ENCODE measurements at places on chromosomes 5 and 9. TPM values are rescaled to one million over a fixed set of nuclear protein-coding genes. Genes with fewer than 3 reads are reported as not detected.

DNA sequence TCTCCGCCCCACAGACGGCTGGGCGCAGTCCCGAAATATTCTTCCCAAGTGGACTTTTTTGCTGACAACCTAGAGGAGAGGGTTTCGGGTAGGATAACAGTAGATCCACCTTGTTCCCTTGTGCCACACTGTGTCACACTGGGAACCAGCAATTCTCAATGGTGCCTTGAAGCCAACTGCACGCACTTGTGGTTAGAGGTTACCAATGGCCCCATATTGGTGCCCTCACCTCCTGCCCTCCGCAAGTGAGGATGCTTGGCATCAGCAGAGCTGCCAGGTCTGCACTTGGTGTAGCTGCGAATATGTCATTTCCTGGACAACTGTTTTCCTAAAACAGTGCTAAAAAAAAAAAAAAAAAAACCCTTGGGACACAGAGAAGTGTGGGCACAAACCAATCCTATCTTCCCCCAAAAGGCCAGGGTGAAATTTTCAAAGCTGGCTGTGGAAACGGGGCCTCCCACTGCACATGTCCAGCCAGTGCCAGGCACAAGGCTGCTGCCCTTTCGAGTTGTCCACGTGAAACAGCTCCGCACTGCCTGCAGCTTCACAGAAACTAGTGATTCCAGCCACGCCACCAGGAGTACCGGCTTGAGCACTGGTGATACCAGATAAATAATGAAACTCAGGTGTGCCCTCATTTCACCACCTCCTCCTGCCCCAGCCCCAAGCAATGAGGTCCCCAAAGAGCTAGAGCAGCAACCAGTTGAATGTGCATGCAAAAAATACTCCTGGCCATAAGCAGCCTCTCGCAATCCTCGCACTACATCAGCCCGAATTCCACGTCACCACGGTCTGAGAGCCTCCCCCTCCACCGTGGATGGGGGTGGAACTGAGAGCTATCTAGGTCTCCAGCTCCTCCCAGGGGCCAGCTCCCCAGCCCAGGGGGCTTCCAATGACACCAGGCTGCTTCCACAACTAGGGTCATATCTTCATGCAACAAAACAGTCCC is 51.2 kb downstream of the USP20 start:
- peak; percentile 59 for DNase-seq

Gene TMC1
- not detected for total RNA-seq

GRCh38 chr5:154972476-154973080 is 31.7 kb downstream of the MRPL22 start:
- no peak for DNase-seq

GRCh38 chr9:69299315-69299714 is 25.7 kb upstream of the ENTREP1 start:
- no peak for DNase-seq

- no peak for DNase-seq
These were observed 102.1 kb upstream of the SSBP2 start for GRCh38 chr5:81853030-81853357.

Gene HAND1
- not detected for total RNA-seq

DNA sequence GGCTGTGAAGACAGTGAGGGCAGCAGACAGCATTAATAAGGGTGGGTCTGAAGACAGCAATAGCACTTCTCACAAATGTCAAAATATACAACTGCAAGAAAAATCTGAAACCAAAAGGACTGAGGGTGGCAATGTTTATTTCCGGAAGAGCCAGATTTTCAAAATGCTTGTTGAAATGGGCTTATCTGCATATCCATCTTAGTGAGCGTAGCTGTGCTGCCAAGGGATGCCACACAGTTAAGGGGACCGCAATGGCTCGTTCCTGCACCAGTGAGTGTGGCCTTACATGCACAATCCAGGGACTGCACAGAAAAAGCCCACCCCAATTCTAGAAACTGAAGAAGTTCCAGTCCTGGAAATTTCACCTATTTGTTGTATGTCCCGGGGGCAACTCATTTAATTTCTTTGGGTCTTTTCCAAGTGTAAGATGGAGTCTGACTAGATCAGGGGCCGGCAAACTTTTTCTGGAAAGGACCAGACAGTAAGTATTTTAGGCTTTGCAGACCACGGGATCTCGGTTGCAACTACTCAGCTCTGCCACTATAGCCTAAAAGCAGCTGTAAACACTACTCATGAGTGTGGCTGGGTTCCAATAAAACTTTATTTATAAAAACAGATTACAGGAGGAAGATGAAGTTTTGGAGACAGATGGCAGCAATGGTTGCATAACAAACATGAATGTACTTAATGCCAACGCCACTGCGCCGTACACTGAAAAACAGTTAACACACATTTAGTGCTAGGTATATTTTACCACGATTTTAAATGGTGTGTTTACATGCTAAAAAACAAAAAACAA is 154.1 kb downstream of the MYO10 start:
- no peak for DNase-seq

DNA sequence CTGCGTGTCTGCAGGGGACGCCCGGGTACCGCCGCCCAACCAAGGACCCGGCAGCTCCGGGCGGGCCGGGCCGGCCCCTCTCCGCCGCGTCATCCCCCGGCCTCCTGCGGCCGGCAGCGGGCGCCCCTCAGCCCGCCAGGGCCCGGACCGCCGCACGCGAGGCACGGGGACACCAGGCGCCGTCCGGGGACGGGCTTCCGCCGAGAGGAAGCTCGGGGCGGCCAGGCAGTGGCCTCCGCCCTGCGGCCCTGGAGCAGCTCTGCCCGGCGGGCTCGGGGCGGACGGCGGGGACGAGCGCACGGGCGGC is 373 bp downstream of the FBXW5 start:
- DNase-seq, result no peak

Gene ADGRD2
- total RNA-seq, result not detected

Gene SETD9
- total RNA-seq, result 14.9 TPM

Gene NUP214
- 80.7 TPM for total RNA-seq

Gene JAKMIP2
- 1.1 TPM for total RNA-seq

- DNase-seq, result no peak
These were observed 15.1 kb downstream of the GLT6D1 start for GRCh38 chr9:135624282-135624681.

GRCh38 chr5:84729326-84729725 is 344.6 kb upstream of the EDIL3 start:
- DNase-seq, result no peak

DNA sequence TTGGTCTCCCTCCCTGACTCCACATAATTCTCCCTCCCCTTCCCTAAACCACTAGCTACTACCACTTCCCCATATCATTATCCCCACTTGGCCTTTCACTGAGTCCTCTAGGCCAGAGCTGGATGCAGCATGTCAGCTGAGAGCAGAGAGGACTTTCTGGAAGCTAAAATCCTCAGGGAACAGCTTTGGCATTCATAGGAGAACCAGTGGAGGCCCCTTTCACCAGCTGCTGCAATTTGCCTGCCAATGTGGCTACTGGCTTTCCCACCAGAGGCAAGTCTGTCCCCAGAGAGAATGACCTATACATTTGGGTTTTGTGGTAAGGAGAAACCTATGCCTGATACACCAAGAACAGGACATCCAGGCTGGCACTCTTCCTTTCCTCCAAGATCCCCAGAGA is 14.4 kb downstream of the FAM219A start:
- no peak for DNase-seq

Gene SPATA6L
- not detected for total RNA-seq

Gene AOPEP
- 22.5 TPM for total RNA-seq

- DNase-seq, result no peak
These were observed 2055.1 kb upstream of the WWC1 start for GRCh38 chr5:166236327-166236726.

DNA sequence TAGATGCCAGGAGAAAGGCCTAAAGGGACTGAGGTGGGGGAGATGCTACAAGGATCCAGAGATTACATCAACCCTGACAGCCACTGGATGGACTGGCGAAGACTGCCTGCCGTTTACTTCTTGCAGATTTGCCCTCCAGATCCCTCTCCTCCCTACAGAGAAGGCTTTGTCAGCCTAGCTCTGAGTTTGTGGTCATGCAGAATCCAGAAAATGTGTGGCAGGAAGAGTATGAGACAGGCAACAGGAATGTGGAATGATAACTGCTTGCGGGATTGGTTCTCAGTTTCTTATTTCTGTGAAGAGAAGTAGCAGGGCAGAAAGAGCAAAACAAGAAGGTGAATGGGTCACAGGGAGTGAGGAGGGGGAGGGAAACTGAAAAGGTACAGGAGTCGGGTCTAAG is 129.6 kb downstream of the TLE1 start:
- DNase-seq, result no peak

- no peak for DNase-seq
These were observed 282.8 kb upstream of the TNC start for GRCh38 chr9:115400796-115401195.

Gene ZFR
- 70.8 TPM for total RNA-seq

Gene HAUS6
- total RNA-seq, result 31.9 TPM

Gene RALGPS1
- 1.8 TPM for total RNA-seq

GRCh38 chr5:37355161-37355560 is 15.7 kb downstream of the NUP155 start:
- DNase-seq, result no peak

Gene SCGB3A2
- not detected for total RNA-seq

DNA sequence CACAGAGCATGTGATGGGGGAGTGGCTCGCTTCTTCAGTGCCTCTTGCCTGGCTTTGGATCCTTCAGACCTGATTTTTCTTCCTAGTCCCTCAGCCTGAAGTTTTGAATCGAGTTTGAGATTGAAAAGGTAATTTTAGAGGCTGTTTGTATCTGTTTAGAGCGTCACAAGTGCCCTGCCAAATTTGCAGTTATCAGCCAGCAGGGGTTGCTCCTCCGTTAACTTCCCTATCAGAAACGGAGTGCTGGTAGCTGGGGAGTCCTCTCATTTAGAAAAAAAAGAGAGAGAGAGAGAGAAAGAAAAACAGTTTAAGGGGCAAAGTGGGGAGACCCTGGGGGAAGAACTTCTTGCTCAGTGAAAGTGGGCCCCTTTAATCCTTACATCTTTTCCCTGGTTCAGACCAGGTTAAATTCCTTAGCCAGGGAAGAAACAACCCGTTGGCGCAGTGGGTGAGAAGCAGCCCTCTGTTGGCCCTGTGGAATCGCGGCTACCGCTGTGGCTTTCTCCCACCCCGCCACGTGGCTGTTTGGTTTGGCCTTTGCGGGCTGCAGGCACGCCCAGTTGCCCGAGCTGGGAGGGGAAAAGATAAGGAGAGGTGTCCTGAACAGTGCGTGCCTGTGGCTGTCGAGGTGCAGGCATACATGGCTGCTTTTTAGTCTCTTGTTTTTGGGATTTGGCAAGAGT is 576.7 kb upstream of the ACO1 start:
- DNase-seq, result no peak

DNA sequence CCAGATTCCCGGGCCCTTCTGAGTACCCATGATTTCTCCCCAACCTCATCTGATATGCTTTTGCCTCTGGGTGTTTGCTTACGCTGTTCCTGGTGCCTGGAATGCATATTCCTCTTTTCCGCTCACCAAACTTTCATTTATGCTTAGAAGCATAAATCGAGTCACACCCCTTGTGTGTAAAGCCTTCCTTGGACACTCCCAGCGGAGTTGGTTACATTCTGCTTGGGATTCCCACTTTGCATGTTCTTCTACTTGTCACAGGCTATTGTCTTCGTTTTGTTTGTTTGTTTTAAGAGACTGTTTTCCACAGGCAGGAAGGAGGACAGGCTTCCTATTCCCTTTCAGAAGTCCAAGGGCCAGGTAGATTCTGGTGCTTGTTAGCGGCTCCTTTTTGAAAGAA is 76.5 kb downstream of the SEC61B start:
- no peak for DNase-seq

Gene KCNV2
- total RNA-seq, result not detected

DNA sequence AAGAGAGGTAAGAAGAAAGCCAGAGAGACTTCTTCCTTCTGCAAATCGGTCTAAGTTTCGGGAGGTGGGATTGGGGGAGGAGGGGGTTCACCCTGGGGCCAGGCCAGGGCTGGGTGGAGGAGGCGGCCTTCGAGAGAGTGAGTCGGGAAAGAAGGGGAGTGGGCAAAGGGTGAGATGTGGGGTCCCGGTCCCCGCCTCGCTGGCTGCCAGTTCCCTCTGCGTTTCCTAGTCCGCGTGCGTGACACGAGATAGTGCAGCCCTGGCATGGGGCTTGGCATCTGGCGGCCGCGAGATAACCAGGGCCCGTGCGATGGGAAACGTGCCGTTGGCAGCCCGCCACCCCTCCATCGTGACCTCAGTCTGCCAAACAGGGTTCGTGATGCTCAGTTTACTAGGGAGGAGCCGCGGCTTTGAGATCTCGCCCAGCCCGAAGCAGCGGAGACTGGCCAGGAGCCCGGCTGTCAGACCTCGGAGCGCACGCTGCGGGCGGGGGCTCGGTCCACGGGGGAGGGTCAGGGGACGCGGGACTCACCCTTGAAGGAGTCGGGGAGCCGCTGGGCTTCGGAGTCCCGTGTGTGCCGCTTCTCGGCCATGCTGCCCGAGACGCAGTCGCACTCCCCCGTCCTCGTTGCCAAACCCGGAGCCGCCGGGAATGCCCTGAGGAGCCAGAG is at the start of gene STOM:
Gene STOM (minus strand): TSS at position 656 of the 671 bp plus-strand sequence. CDS start 63 bp downstream, at position 593.
- DNase-seq, result no peak

DNA sequence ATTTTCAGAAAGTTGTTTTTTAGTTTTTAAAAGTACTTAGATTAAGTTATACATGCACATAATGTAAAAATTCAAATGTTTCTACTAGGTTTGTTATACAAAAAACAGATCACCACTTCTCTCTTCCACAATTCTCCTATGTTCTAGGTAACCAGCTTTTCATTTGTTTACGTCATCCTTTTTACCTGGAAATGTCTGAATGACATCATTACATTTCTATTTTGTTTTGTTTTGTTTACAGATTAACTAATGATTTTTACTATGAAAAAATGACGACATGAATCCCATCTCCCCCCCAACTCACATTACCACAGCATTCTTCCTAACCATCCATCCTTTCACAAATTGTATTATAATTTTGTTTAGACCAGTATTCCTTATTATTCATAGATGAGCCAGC is 1709.2 kb downstream of the EFNA5 start:
- no peak for DNase-seq

DNA sequence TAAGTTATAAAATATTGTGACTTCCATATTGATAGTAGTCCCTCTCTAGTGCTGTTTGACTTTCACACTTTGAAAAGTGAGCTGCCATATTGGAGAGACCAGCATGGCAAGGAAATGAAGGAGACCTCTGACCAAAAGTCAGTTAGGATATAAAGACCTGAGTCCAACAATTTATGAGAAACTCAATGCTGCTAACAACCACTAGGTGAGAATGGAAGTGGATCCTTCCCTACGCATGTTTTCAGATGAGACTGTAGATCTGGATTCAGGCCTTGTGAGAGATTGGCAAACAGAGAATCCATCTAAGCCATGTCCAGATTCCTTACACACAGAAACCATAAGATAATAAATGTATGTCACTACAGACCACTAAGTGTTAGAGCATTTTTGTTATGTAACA is 81.6 kb downstream of the CTNND2 start:
- no peak for DNase-seq

- DNase-seq, result no peak
These were observed 19.7 kb downstream of the FNBP1 start for GRCh38 chr9:130023144-130023787.
